IMR-90 (cell line): ENCODE measurements at places on chromosomes 5 and 9. TPM values are rescaled to one million over a fixed set of nuclear protein-coding genes. Genes with fewer than 3 reads are reported as not detected.

DNA sequence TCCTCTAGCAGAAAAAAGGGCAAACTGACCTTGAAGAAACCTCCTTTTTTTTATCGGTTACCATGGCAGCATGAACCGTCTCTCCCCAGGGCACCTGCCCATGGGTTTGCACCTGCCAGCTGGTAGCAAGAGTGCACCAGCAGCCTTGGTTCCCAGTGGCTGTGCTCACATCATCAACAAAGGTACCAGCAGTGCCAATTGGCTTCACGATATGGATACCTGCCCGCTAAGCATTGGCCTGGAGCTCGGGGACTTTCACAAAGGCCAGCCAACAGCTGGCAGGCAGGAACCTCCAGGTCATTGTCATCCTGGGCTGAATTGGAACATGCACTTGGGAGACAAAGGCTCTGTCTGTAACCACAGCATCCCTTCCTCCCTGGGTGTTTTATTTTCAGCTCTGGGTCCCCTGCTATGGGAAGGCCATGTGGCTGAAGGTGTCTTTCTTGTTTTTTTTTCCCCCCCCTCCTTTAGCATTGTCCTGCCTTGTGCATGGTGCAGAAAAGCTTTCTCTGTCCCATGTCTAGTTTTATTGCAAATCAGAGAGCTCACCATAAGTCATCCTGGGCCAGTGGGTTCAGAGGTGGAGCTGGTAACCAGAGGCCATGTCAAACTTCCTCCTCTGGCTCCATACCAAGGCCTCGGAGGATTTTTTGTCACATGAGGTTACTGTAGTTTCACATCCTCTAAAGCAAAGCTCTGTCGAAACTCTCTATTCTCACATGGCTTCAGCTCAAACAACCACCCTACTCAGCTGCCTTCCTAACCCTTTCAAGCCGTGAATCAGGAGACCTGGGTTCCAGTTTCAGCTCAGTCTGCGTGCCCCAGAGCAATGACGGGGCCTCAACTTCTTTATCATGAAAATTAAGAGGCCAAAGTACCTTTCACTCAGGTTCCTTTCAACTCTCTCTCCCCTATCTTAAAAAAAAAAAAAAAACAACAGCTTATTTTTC is 145.5 kb upstream of the MAP3K1 start:
- peak; percentile 12 for DNase-seq
- no peak overlapping the region for H3K27ac ChIP-seq
- H3K4me3 ChIP-seq: no peak overlapping the region
- H3K4me1 ChIP-seq: peaks cover 2% of the 10 kb centered on the region
- no peaks in the 10 kb centered on the region for H3K36me3 ChIP-seq

GRCh38 chr9:93089481-93089991 is 6.5 kb upstream of the CARD19 start:
- H3K27me3 ChIP-seq: no peaks in the 10 kb centered on the region; the same call in 1 of the 2 replicates
- no peak for DNase-seq
- no peak overlapping the region for H3K4me3 ChIP-seq
- no peak overlapping the region for H3K27ac ChIP-seq
- no peaks in the 10 kb centered on the region for H3K36me3 ChIP-seq

- H3K36me3 ChIP-seq: peaks cover 29% of the 10 kb centered on the region
- DNase-seq: no peak
- H3K27me3 ChIP-seq: no peaks in the 10 kb centered on the region
- H3K4me1 ChIP-seq: peaks cover 8% of the 10 kb centered on the region
- H3K4me3 ChIP-seq: peak overlapping the region; percentile 100
- peak overlapping the region; percentile 57; the same call in 1 of the 2 replicates for H3K27ac ChIP-seq
Measured at GRCh38 chr5:893137-893506, 438 bp downstream of the TRIP13 start.

- no peak overlapping the region for H3K27ac ChIP-seq
- DNase-seq: no peak
- peaks cover 45% of the 10 kb centered on the region for H3K27me3 ChIP-seq
- H3K4me1 ChIP-seq: peaks cover 2% of the 10 kb centered on the region; the same call in 1 of the 2 replicates
Measured at GRCh38 chr5:133199417-133200178, 147.8 kb downstream of the HSPA4 start.

CCL21 gene
- polyA plus RNA-seq: not detected in 2 replicates
